WTC11 (cell line): ENCODE measurements at places on chromosomes 11 and 22. TPM values are rescaled to one million over a fixed set of nuclear protein-coding genes. Genes with fewer than 3 reads are reported as not detected.

The ISX gene
- total RNA-seq = not detected in 3 replicates

The GDPD4 gene
- not detected in 3 replicates for total RNA-seq

The RFPL2 gene
- 0.39 to 0.48 TPM (median 0.41 TPM) in 3 replicates for total RNA-seq

The ACR gene
- 0.18 to 0.55 TPM (median 0.46 TPM) in 3 replicates for total RNA-seq

The PANX1 gene
- total RNA-seq = 21.9 to 22.9 TPM (median 22.2 TPM) in 3 replicates

The CDC42EP2 gene
- 11.0 to 15.2 TPM (median 11.5 TPM) in 3 replicates for total RNA-seq

The DNAJB7 gene
- not detected in 3 replicates for total RNA-seq

The CD3E gene
- 0.85 to 1.0 TPM (median 0.87 TPM) in 3 replicates for total RNA-seq

- peaks cover 2% of the 10 kb centered on the region; the same call in 1 of the 2 replicates for H3K36me3 ChIP-seq
- H3K27me3 ChIP-seq = no peaks in the 10 kb centered on the region
- no peak overlapping the region for H3K4me3 ChIP-seq
- H3K27ac ChIP-seq = peak overlapping the region; percentile 10; the same call in 1 of the 2 replicates
Measured at GRCh38 chr11:7617032-7617431, 56.3 kb downstream of the CYB5R2 start.

DNA sequence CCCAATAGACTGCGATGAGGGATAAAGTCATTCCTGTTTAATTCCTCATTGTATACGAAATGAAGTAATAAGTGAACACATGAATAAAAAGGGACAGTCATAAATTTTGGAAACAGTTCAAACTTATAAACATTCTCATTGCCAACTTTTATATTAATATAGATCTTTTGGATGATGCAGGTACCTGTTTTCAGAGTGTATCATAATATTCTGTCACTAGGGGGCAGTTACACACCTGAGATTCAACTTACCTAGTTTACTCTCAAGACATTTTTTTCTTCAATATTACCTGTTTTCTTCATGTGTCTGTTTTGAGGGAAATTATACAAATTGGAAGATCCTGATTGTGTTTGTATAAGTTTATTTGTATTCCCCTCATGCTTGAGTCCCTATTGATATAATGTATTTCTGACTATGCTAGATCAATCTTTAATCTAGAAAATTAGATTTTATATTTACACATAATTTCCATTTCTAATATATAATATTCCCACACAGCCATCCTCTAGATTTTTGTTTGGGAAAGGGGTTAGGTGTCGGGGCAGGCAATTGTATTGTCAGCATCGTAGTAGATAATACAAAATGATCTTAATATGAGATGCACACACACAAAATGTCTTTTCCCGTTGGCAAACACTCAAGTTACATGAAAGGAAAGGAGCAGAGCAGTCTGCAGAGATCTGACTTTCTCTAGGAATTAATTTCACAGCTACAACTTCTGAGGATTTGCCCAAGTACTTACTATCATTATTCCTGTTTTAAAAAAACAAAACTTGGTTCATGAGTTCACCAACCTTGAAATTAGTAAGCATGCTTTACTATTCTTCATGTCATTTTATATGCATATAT lies 18.4 kb downstream of the FDX1 start:
- no peaks in the 10 kb centered on the region for H3K4me1 ChIP-seq
- H3K4me3 ChIP-seq = no peak overlapping the region
- peaks cover 10% of the 10 kb centered on the region for H3K36me3 ChIP-seq
- DNase-seq = no peak

DNA sequence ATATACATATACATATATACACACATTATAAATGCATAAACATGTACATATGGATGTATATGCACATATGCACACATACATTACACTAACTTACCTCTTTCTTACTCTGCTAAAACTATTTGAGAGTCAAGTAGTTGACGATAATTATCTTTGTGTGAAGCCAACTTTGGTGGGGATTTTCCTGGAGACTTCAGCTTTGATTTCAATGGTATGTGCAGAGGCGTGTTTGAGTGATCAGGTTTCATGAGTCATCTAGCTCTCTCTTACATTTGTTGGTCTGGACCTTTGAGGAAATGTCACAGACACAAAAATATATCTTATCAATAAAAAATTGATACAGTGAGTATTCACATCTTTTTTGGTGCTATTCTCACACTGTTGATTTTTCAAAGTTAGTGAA lies 769.1 kb upstream of the LUZP2 start:
- peaks cover 17% of the 10 kb centered on the region for H3K4me1 ChIP-seq
- DNase-seq = no peak
- no peak overlapping the region for H3K27ac ChIP-seq
- H3K36me3 ChIP-seq = no peaks in the 10 kb centered on the region

DNA sequence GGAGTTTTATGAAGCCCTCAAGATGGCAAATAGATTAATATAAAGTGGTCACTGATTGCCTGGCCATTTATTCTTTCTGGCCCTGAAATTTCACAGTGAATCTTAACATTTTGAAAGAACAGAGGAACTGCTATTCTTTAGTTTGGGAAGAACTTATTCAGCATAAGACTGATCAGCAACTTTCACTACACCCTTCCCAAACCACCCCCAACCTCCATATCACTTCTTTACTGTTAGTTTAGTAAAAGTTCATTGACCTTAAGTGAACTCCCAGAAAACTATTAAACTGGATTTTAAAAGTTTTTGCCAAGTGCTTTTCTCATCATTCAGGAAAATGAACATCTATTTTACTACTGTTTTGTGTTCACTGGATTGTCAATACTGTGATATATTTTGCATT lies 77.4 kb downstream of the NARS2 start:
- no peaks in the 10 kb centered on the region for H3K4me1 ChIP-seq
- no peaks in the 10 kb centered on the region for H3K27me3 ChIP-seq
- H3K36me3 ChIP-seq = no peaks in the 10 kb centered on the region; the same call in 1 of the 2 replicates
- H3K4me3 ChIP-seq = no peak overlapping the region
- H3K27ac ChIP-seq = no peak overlapping the region

- H3K4me3 ChIP-seq = no peak overlapping the region
- H3K36me3 ChIP-seq = no peaks in the 10 kb centered on the region
- H3K27ac ChIP-seq = no peak overlapping the region
- peaks cover 16% of the 10 kb centered on the region for H3K27me3 ChIP-seq
Measured at GRCh38 chr11:28615542-28615941, 507.4 kb downstream of the METTL15 start.

GRCh38 chr22:35467681-35468434 lies 67.9 kb downstream of the MCM5 start:
- no peaks in the 10 kb centered on the region for H3K27me3 ChIP-seq
- H3K36me3 ChIP-seq = peaks cover 32% of the 10 kb centered on the region
- H3K4me3 ChIP-seq = no peak overlapping the region
- DNase-seq = no peak
- peaks cover 8% of the 10 kb centered on the region for H3K4me1 ChIP-seq

DNA sequence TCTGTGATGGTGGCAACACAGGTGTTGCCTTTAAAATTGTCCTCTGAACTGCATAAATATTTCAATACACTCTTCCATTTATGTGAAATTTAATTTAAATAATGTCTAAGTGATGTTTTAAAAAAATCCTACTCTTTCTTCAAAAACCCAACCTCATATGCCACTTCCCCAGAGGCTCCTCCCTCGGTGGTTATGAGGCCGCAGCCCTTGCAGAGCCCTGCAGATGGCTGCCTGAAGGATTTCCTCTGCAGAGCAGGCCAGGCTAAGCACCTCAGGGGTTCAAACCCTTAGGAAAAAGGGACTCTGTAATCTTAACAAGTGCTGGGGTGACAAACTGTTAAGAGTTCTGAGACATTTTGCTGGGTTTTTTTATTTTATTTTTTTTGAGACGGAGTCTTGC lies 25.2 kb downstream of the MORC2 start:
- no peak overlapping the region for H3K27ac ChIP-seq
- no peak for DNase-seq
- no peak overlapping the region for H3K4me3 ChIP-seq
- no peaks in the 10 kb centered on the region for H3K4me1 ChIP-seq
- peaks cover 76% of the 10 kb centered on the region for H3K36me3 ChIP-seq
- no peaks in the 10 kb centered on the region for H3K27me3 ChIP-seq

- H3K36me3 ChIP-seq = no peaks in the 10 kb centered on the region
- no peak for DNase-seq
- no peaks in the 10 kb centered on the region for H3K27me3 ChIP-seq
- peaks cover 22% of the 10 kb centered on the region for H3K4me1 ChIP-seq
Measured at GRCh38 chr22:19109198-19110063, 12.8 kb downstream of the DGCR2 start.

- H3K4me1 ChIP-seq = no peaks in the 10 kb centered on the region
- H3K27ac ChIP-seq = no peak overlapping the region
- H3K36me3 ChIP-seq = peaks cover 40% of the 10 kb centered on the region
Measured at GRCh38 chr11:48150213-48150612, 66.4 kb upstream of the OR4B1 start.

GRCh38 chr11:118054712-118055640 lies 21.9 kb upstream of the TMPRSS4 start:
- H3K27me3 ChIP-seq = no peaks in the 10 kb centered on the region; the same call in 1 of the 2 replicates
- H3K4me1 ChIP-seq = no peaks in the 10 kb centered on the region; the same call in none of the 2 replicates
- H3K4me3 ChIP-seq = no peak overlapping the region
- DNase-seq = no peak
- H3K36me3 ChIP-seq = no peaks in the 10 kb centered on the region

GRCh38 chr22:23696326-23696851 lies 5.6 kb downstream of the RGL4 start:
- peaks cover 30% of the 10 kb centered on the region for H3K36me3 ChIP-seq
- H3K27me3 ChIP-seq = no peaks in the 10 kb centered on the region
- H3K4me1 ChIP-seq = no peaks in the 10 kb centered on the region
- H3K27ac ChIP-seq = no peak overlapping the region

DNA sequence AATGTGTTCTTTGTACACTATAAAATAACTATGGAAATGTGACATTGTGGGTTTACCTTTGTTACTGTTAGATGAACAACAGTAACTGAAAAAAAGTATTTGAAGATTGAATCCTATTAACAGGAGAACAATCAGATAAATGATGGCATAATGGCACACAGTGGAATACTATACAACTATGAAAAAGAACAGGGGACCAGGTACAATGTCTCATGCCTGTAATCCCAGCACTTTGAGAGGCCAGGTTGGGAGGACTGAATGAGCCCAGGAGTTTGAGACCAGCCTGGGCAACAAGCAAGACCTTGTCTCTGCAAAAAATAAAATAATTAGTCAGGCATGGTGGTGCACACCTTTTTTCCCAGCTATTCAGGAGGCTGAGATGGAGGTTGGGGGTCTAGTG lies 14.4 kb upstream of the OSBP start:
- no peak for DNase-seq
- H3K27ac ChIP-seq = no peak overlapping the region

DNA sequence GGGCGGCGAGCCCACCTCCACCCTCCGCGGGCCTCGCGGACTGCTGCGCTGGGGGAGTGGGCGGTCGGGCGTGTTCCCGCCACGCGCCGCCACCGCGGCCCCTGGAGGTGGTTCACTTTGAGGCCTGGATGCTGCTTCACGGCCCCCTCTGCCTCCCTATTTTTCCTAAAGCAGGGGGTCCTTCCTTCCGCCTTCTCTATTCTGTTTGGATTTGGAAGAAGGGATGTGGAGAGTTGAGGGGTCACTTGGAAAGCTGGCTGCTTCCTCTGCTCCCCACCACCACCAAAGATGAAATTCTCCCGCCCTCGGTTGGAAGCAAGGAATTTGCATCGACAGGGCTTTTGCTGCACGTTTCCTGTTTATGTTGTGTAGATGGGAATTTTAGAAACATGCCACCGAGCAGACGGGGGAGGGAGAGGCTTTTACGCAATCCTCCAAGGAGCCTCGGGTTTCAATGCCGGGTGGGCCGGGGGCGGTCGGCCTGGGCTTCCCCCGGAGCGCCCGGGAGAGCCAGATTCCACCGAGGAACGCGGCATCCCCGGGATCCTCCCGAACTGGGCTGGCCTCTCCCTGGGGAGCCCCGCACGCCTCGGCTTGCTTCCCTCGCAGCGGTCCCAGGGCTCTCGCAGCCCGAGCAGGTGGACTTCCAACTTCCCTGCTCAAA lies 403 bp upstream of the SBF2 start:
- H3K36me3 ChIP-seq = no peaks in the 10 kb centered on the region; the same call in 1 of the 2 replicates
- H3K27ac ChIP-seq = no peak overlapping the region; the same call in none of the 2 replicates
- peak overlapping the region; percentile 85 for H3K4me3 ChIP-seq
- H3K27me3 ChIP-seq = no peaks in the 10 kb centered on the region
- peaks cover 43% of the 10 kb centered on the region for H3K4me1 ChIP-seq

DNA sequence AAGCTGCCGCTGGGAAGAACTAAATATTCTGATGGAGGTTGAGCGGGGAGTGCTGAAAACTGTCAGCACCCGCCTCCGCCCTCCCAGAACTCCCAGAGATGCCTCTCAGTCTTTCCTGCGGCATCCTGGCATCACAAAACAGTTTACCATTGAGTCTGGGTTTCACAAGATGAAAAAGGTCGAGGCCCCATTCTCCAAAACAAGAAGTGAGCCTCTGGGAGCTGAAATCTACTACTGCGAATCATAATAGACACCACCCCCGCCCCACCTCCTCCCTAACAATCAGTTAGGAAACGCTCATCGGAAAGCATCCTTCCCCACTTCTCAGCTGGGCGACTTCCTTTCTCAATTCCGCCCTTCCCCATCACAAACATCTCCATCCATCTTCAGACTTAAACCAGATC lies 1.0 kb downstream of the SUN2 start:
- H3K27ac ChIP-seq = peak overlapping the region; percentile 64; the same call in 1 of the 2 replicates
- H3K27me3 ChIP-seq = peaks cover 11% of the 10 kb centered on the region
- no peaks in the 10 kb centered on the region for H3K36me3 ChIP-seq
- DNase-seq = no peak

DNA sequence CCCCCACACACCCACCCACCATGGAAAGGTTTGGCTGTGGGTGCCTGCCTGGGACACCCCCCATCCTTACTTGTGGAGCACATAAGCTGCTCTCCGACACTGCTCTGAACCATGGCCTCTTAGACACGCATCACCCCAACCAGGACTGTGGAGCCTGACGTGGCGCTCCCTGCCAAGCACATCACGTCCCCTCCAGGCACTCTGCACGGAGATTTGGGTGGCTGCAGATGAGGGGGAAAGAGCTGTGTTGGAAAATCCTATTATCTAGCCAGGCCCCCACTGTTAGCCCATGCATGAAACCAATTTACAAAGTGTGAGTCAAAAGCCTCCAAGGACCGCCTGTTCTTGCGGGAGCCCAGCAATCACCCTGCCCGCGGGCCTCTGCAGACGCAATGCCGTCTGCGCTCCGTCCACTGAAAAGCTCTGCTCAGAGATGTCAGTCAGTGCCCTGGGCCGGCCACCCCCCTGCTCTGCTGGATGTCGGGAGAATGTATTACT lies 163.4 kb upstream of the NECTIN1 start:
- no peak overlapping the region for H3K4me3 ChIP-seq
- DNase-seq = no peak
- H3K27ac ChIP-seq = no peak overlapping the region
- H3K36me3 ChIP-seq = no peaks in the 10 kb centered on the region
- 0 out of 2 replicates have a peak, but pooled peaks cover 3% of the 10 kb centered on the region for H3K4me1 ChIP-seq

DNA sequence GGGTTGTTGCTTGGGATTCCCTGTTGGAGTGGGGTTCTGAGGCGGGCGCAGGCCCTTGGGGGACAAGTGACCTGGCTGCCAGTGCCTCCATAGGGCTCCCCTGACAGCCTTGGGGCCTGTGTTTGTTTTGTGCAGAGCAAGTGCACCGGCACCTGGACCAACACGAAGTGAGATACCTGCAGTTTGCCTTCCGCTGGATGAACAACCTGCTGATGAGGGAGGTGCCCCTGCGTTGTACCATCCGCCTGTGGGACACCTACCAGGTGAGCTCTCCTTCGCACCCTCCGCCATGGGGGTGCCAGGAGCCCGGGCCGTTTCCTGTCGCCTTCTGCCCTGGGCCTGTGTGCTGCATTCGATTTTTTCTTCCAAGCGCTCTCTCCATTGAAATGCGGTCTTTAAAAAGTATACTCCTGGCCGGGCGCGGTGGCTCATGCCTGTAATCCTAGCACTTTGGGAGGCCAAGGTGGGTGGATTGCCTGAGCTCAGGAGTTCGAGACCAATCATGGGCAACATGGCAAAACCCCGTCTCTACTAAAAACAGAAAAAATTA lies 274.6 kb downstream of the TBC1D22A start:
- H3K27ac ChIP-seq = no peak overlapping the region
- H3K4me1 ChIP-seq = no peaks in the 10 kb centered on the region
- DNase-seq = no peak
